Bronchial epithelial cell (primary cell): ENCODE measurements at places on chromosomes 2 and 18. TPM values are rescaled to one million over a fixed set of nuclear protein-coding genes. Genes with fewer than 3 reads are reported as not detected.
A peak's percentile ranks its signal among the peaks of the same experiment; 100 is the strongest.

DNA sequence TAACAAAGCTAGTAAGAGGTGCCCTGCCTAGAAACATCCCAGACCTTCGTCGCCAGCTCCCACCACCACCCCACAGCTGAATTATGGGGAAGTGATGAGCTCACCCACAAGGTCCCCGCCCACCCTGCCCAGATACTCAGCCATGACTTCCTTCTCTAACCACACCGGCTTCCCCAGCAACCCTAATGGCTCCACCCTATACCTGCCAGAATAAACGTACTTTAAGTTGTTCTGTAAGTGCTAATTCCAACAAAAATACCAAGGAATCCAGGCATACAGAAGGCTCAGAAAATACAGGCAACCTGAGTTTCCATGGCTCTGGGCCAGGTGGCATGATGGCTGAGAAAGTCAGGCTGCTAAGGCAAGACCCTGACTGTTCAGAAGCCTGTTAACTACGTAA lies 39.1 kb downstream of the TMEM163 start:
- DNase-seq, result no peak

The SPC25 gene
- total RNA-seq, result 0.13 TPM in 1 of 2 replicates, not detected in the other

The GALR1 gene
- not detected in 2 replicates for total RNA-seq

GRCh38 chr18:23228102-23229061 lies 93.1 kb downstream of the CABLES1 start:
- no peak for DNase-seq

DNA sequence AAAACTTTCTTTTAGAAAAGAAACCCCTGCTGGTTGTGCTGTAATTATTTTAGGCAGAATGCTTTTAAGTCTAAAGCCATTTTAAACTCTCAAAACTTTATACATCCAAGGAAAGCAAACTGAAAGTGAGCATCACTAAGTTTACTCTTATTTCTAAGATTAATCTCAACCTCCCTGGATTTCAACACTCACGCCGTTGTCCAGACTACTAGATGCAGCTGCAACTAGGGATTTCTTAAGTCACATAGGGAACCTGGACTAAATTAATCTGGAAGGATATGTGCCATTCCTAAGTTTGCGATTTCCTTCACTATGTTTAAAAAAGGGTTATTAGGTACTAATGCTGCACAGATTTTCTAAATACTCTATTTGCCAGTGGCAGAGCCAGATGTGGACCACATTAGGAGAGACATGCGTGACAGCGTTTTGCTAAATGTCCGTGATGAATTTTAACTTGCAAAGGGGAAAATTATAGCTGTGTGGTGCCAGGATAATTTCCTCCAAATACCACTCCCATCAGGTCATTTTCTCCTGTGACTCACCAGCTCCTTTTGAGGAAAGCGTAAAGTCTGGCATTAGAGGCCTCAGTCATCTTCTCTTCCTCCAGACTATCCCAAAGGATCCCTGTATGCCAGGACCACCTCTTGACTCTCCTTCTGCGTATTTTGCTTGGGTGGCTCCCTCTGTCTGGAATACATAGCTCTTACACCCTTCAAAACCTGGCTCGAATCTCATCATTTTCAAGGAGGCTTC lies 143.7 kb downstream of the ATL2 start:
- peak; percentile 29 for DNase-seq

- DNase-seq, result peak; percentile 91
These were observed 92.5 kb downstream of the KCNF1 start for GRCh38 chr2:11004199-11004598.

GRCh38 chr18:56575819-56576663 lies 62.4 kb downstream of the TXNL1 start:
- peak; percentile 50 for DNase-seq

The UGT1A6 gene
- total RNA-seq, result 12.9 and 43.0 TPM in 2 replicates

DNA sequence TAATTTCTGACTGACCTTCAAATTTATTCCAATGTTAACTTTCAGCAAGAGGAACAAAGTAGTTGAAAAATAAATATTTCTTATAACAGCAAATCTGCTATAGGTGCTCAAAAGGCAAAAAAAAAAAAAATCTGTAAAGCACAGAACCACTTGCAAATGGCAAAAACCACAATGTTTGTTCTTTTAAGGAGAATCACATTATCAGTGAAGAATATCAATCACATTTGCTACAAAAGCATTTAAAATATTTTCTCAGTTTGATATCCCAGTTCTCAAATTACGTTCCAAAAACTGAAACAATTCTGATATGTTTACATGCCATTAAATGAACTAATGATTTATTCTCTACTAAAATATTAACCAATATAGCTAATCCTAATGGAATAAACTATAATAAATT lies 163.3 kb downstream of the METTL4 start:
- no peak for DNase-seq

The QPCT gene
- 6.1 and 7.6 TPM in 2 replicates for total RNA-seq

DNA sequence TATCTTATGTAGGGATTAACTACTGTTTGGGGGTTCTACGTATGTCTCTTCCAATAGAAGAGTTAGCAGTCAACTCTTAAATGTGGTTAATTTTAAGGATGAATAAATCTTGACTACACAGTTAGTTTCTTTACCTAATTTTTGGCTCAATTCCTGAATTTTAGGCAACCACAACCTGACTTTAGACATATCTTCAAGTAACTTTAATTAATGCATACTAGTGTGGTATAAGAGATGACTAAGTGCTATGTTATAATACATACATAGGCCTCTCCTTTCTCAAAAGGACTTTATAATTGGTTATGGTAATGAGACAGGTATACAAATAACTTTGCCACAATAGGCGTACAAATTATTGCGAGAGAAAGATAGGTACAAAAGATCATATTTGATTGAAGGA lies 312.0 kb downstream of the IRS1 start:
- DNase-seq, result no peak

DNA sequence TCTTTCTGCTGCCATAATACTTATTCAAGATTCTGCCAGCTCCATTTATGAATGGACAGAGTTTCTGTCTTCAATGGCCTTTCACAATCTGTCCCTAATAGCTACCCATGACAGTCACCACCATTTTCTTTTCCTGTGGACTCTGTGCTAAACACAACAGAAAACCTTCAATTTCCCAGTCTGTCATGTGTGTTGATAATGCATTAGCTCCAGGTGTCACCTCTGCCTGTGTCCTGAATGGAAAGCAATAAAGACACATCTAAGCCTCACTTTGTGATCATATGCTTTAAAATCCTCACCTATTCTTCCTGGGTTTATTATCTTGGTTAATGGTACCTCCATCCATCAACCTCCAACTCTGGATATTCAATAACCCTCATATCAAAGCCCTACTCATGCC lies 772.2 kb downstream of the DCDC2C start:
- no peak for DNase-seq

DNA sequence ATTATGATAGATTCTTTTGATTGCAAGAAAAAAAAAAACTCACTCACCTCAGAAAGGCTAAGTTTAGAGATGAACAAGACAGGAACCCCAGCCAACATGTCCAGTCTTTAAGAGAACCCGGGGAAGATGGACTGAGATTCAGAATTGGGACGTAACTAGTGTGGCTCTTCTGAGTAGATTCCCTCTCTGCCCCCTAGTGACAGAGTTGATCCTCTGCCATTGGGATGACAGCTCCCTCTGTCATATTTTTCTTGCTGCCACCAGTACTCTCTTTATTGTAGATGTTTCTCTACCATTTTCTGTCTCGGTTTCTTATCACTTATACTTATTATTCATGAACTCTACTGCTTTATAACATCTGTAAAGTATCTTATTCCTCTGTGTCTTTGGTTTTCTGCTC lies 77.7 kb downstream of the GULP1 start:
- peak; percentile 49 for DNase-seq

DNA sequence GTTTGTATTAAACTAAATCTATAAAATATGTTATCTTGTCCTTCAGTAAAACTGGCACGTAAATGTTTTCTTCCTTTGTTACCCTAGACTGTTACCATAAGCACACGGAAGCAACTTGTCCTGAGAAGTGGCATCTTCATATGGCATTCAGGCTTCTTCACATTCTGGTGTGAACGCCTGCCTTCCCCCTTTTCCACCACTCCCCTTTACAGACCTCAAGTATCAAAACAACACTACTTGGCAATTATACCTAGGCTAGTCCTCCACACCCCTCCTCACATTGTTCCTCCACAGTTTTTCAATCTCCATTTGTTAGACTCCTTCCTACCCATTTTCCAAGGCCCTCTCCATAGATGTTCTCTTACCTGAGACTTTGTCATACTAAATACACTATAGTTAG lies 2.9 kb downstream of the MEX3C start:
- DNase-seq, result no peak

DNA sequence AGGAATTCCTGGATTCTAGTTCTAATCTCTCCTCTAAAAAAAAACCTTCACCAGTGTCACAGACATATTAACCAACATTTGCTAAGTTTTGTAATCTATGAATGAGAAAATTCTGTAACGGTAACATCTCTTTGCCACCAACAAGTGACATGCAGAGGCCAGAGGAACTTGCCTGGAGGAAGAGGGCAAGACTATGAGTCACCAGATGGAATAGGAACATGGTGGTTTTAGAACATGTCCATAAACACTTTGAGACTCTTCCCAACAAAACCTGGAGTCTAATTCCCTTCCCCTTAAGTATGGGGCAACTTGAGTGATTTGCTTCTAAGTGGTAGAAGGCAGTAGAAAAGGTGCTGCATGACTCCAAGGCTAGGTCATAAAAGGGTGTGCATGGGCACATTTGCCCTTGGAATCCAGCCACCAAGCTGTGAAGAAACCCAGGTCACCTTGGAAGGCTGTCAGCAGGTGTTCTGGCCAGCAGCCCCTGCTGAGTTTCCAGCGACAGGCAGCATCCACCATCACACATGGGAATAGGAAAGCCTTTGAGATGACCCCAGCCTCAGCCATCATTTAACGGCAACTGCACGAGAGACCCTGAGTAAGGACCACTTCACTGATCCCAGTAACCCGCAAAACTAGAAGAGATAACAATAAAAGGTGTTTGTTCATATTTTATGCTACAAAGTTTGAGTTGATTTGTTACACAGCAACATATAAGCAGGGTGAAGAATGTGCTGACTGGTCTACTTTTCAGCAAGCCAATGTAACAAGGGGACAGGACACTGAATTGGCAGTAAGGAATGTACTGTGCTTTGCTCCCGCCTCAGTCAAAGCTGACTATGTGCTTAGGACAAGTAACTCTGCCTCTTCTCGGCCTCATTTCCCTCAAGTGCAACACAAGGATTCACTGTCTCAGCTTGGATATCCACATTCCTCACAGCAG lies 90.6 kb downstream of the SKA1 start:
- peak; percentile 30 for DNase-seq

GRCh38 chr2:80105015-80105640 lies 199.4 kb downstream of the LRRTM1 start:
- no peak for DNase-seq
